GM04504 (cell line): ENCODE measurements at places on chromosomes 7 and 10.

GRCh38 chr10:29508554-29509244, 126.1 kb downstream of the SVIL start:
- no peak for DNase-seq

- DNase-seq, result no peak
These were observed 8.8 kb downstream of the PSD start for GRCh38 chr10:102409604-102410428.

- peak; percentile 6 for DNase-seq
These were observed 459 bp downstream of the CYCS start for GRCh38 chr7:25124465-25125136.

GRCh38 chr7:105920766-105921165, 42.3 kb upstream of the CDHR3 start:
- DNase-seq, result no peak

DNA sequence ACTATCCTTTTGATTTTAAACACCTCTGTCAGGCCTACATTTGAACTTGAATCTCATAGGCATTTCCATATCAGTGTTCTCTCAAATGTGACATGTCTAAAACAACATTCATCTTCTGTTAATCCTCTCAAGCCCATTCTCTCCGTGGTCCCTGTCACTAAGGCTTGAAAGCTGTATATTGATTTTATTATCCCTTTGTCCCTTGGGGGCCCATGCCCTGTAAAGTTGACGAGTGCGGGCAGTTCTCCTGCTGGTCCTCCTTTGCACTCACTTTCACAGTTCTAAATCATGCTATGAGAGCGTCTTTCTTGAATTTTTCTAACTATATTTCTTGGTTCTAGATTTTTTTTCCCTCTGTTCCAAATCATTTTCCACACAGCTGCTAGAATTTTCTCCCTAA, 27.3 kb downstream of the GALNT11 start:
- DNase-seq, result no peak

GRCh38 chr7:151243408-151244195, 4.9 kb downstream of the SMARCD3 start:
- DNase-seq, result no peak

- no peak for DNase-seq
These were observed 8.5 kb upstream of the BAG3 start for GRCh38 chr10:119642556-119643111.

- no peak for DNase-seq
These were observed 4.8 kb downstream of the IDI1 start for GRCh38 chr10:1044146-1044545.
